ENCODE measurements at places on chromosomes 5 and 9.

DNA sequence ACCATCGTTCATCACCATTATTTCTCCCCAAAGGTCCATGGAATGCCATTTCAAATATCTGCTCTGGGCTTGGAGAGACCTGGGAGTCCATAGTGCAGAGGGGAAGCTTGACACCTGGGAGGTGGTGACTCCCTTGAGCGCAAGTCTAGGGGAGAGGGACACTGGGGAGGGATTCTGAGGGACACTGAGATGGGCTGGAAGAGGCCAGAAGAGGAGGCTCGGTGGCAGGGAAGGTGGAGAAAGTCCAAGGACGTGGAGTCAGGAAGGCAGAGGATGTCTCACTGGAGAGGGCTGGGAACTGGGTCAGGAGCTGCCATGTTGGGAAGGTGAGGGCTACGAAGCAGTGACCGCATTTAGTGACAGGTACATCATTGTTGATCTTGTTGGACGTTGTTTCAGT is 160.3 kb upstream of the MVB12B start:
- no peak for DNase-seq

- no peak for DNase-seq
Observed at GRCh38 chr5:17995997-17996396, 361.7 kb downstream of the TAF11L14 start.

GRCh38 chr5:120236360-120236759 is 227.7 kb upstream of the PRR16 start:
- DNase-seq = no peak

DNA sequence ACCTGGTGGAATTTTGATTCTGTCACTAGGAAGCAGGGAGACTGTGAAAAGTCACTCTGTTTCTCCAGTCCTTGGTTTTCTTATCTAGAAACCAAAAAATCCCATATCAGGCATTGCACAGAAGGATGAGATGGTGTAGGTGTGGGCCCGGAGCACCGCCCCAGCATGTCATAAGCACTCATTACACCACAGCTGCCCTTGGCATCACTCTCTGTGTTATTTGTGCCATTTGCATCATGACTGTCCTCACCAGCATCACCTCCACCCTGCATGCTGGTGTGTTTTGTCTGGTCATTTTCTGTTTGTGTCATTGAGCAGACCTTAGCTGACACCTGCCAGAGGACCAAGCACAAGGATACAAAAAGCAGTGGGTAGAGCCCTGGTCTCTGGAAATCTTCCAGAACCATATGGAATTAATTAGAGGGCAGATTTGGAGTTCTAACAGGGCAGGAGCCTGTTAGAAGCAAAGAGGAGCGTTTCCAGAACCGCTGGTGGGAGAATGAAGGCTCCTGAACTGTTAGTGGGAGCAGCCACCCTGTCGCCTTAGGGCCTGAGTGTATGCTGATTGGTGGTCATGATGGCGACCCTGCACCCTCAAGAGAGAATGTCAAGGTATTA is 99.3 kb downstream of the AMBP start:
- DNase-seq = no peak

GRCh38 chr9:1869843-1870242 is 145.3 kb upstream of the SMARCA2 start:
- peak; percentile 45 for DNase-seq

DNA sequence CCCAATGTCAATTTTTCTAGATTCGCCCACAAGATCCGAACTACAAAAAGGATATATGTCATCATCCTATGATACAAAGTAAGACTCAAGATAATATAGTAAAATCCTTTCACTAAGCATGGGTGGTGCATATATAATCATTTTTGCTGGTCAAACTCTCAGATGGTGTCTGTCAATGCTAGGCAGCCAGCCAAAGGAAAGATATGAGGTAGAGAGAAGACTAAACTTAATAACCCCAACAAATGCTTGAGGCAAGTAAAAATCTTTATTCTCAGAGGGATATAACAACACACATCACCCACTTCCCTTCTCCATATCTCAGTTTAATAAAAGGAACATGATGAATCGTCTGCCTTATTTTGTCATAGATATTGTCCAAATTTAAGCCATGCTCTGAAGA is 841.2 kb upstream of the DMAC1 start:
- no peak for DNase-seq

All from GM20000 (cell line).